ENCODE measurements at places on chromosomes 12 and 14.

GRCh38 chr14:33940561-33941011 lies 10.3 kb downstream of the EGLN3 start:
- DNase-seq, result no peak

DNA sequence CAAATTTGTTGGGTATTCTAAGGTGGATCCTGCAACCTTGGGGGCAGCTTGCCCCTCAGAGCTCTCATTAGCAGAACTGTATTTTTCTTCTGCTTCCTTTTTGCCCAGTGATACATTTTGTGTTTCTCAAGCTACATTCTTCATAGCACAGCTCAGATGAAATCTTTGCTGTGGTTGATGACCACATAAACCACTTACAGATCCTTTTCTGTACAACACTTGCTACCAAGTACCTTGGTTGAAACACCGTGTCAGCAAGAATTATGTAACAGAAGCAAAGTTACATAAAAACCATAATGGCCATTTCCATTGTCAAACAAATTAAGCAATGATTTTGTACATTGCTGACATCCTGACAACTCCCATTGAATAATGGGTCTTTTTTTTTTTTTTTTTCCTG lies 9.7 kb upstream of the PLBD1 start:
- DNase-seq, result no peak

- no peak for DNase-seq
These were observed 61.0 kb downstream of the LRRC74A start for GRCh38 chr14:76887191-76887590.

- DNase-seq, result no peak
These were observed 207.7 kb downstream of the RAD51B start for GRCh38 chr14:68027276-68027675.

DNA sequence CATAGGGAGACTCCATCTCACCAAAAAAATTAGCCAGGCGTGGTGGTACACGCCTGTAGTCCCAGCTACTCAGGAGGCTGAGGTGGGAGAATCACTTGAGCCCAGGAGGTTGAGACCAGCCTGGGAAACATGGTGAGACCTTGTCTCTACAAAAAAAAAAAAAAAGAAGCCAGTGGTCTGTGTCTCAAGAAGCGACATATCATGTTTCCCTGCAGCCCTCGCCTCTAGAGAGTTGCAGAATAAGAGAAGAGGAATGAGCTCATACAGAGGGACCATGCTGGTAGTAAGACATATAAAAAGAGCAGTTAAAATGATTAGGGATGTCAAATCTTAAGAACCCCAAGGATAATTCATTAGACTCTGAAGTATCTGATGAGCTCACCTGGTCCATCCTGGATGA lies 39.4 kb upstream of the BICDL1 start:
- DNase-seq, result no peak

GRCh38 chr12:105444653-105445102 lies 114.2 kb downstream of the C12orf75 start:
- DNase-seq, result no peak

DNA sequence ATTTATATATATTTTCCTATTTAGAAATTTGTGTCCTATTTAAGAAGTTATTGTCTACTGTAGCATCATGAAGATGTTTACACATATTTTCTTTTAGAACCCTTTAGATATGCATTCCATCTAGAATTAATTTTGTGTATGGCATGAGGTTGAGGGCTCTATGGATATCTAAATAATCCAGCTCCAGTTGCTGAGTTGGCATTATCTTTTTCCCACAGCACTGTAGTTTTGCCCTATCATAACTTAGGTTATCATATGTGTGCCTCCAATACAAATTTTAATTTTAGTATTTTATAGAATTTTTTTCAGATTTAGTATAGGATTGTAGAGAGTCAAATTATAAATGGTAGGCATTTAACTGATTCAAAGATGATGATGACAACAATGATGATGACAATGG lies 159.3 kb downstream of the NPAS3 start:
- no peak for DNase-seq

DNA sequence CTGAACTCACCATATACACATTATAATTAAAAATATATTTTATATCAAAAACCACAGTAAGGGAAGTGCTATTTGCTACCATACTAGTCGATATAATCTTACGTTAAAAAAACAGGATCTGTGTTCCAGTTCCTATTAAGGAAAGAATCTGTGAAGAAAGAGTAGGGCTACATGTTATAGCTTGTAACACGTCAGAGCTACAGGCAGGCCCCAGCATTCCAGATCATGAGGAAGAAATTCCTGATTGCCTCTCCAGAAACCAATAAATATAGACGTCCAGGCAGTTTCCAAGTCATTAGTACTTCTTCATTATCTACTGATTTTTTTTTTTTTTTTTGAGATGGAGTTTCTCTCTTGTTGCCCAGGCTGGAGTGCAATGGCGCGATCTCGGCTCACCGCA lies 20.6 kb downstream of the SGPP1 start:
- DNase-seq, result no peak

DNA sequence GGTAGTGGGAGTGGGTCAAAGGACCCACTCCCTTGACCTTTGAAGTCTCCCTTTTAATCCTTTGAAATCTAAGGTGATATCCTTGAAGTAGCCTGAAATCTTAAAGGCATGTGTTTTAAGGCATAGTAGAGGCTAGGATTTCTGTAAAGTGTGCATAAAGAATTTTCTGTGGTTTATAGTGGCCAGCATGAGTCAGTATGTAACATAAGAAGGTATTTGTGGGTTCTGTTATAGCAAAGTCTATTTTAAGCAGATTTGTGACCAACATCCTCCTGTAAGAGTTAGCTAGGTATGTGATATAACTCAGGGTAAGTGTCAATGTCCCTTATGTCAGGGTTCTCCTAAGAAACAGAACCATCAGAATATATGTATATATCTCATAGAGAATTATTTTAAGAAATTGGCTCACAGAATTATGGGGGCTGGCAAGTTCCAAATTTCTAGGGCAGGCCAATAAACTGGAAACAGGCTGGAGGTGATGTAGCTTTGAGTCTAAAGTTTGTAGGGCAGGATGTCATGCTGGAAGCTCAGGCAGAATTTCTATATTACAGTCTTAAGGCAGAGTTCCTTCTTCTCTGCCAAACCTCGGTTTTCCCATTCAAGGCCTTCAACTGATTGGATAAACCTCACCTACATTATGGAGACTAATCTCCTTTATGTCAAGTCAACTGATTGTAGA lies 18.7 kb upstream of the EPYC start:
- no peak for DNase-seq

- no peak for DNase-seq
These were observed 59.1 kb upstream of the SLC6A13 start for GRCh38 chr12:321606-322326.

- no peak for DNase-seq
These were observed 35.4 kb downstream of the MEG3 start for GRCh38 chr14:100861188-100861936.

DNA sequence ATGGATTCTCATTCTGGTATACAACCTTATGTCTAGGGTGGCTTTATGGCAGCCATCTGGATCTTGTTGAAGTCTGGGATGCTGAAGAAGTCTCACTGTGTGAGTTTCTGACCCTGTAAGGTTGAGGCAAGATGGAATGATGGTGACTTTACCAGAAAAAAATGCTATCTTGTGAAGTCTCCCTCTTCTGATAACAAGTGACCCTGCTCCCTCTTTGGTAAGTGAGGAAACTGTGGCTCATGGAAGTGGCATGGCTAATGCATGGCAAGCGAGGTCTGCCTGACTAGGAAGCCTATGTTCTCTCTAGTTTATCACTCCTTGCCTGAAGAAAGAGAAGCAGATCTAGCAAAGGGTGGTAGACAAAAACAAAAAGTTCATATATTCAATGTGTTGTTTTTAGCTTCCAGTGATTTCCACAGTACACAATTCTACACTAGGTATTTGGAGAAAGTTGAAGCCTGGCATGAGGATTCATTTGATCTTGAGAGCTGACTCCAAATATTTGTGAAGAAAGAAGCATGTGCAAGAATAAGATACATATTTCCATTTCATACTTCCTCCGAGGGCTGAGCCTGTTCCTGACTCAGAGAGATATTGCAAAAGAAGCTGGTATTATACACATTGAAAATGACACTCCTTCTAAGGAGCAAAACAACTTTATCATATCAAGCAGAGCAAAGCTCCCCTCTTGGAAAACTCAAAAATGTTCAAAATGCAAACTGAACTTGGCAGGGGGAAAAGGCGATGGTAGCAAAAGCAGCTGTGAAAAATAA lies 63.6 kb downstream of the HELB start:
- DNase-seq, result no peak
